ENCODE measurements at places on chromosomes 3 and 15.

- no peak for DNase-seq
Observed at GRCh38 chr15:84934942-84935729, 46.5 kb upstream of the PDE8A start.

DNA sequence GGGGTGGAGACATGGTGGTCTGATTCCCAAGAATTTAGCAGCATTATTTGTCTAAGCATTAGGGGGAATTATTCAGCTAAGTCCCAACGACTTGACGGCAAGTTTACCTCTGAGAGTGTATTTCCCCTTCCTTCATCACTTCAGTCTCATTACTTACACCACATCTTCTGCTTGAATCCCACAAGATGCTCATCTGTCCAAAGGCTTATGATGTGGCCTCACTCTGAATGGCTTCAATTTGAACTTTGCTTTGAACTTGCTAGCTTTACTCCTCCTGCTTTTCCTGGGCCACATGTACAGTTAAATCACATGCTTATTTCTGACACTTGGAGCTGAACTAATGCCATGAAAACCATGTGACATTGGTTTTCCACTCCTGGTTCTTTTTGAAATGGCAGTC lies 231.3 kb upstream of the SATB1 start:
- no peak for DNase-seq

GRCh38 chr15:78032671-78033070 lies 44.8 kb downstream of the TBC1D2B start:
- DNase-seq, result no peak

DNA sequence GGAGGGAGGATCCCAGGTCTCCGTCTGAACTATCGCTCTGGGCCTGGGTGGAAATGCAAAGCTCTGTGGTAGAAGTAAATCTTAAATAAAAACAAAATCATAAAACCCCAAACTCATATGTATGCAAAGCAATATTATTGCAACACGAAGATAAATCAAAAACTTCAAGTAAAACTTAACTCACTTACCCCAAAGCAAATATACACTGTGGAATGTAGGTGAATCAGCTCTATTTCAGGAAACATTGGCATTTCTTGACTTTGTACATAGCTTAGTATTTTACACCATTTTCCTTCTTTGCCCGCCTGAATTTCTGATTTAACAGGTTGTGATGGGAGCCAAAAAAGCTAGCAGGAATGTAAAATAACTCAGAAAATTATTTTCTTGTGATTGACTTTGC lies 126.2 kb downstream of the TPRG1 start:
- DNase-seq, result no peak

- no peak for DNase-seq
Observed at GRCh38 chr3:194447657-194448056, 39.1 kb downstream of the ATP13A3 start.

DNA sequence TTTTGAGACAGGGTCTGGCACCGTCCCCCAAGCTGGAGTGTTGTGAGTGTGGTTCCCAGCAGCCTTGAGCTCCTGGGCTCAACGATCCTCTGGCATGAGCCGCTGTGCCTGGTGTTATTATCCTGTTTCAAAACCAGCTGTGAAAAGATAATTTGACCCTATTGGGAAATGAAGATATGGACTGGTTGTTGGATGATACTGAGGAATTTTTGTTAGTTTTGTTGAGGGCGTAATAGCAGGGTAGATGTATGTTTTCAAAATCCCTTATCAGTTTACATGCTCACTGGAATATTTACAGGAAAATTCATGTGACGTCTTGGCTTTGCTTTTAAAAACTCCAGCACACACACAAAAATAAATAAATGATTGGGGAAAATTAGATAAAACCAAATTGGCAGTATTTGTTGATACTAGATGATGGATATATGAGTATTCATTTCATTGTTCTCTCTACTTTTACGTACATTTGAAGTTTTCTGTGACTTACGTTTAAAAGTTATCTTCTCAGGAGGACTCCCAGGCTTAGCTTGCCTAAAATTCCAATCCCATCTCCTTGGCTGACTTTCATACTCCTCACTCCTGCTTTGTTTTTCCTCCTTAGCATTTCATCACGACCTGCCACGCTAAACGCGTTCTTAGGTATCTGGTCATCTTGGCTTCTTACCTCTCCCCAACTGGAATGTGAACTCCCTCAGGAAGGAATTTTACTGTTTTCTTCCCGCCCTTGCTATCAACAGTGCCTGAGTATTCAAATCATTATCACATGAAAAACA lies 56.8 kb upstream of the TFRC start:
- no peak for DNase-seq

GRCh38 chr15:94230883-94231722 lies at the start of gene MCTP2:
Gene MCTP2 (plus strand): TSS chr15:94231561. CDS start chr15:94298266, 66,705 bp downstream.
- DNase-seq, result peak; percentile 67

DNA sequence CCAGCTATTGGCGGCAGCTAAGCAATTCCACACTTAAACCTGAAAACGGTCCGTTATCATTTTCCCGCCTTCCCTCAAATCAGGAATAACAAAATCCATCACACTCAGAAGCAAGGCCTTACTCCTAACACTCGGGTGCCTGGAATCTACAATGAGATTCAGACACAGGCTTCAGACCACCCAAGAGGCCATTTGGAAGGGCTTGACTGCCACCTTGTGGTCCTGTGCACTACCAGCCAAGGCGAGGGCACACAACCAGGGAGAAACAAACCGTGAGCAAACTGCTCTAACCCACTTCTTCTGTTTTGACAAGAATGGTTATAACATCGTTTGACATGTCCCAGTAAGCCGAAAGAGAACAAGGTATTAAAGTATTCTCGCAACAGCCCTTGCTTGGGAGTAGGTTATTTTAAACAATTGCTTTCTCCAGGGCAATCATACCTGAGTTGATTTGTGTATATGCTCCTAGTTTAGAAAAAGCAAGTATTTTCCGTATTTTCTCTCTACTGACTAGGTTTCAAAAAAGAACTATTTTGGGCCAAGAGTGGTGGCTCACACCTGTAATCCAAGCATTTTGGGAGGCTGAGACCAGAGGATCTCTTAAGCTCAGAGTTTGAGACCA lies 40.1 kb upstream of the TAFA4 start:
- DNase-seq, result no peak

- peak; percentile 37 for DNase-seq
Observed at GRCh38 chr15:98853161-98853560, 154.4 kb downstream of the PGPEP1L start.

GRCh38 chr3:177041021-177041729 lies 156.1 kb downstream of the TBL1XR1 start:
- DNase-seq, result no peak

Measured in stimulated activated CD8-positive, alpha-beta memory T cell treated with anti-CD3 and anti-CD28 coated beads, Interleukin-7, amount 100 ng/mL, for 1 hour (primary cell).